ENCODE measurements at places on chromosomes 6 and 20. TPM values are rescaled to one million over a fixed set of nuclear protein-coding genes. Genes with fewer than 3 reads are reported as not detected.

GRCh38 chr6:124355146-124355545 is 551.5 kb downstream of the NKAIN2 start:
- H3K27me3 ChIP-seq, result no peaks in the 10 kb centered on the region
- no peaks in the 10 kb centered on the region for H3K36me3 ChIP-seq
- H3K4me1 ChIP-seq, result no peaks in the 10 kb centered on the region
- no peak overlapping the region for H3K27ac ChIP-seq
- H3K4me3 ChIP-seq, result no peak overlapping the region

- no peaks in the 10 kb centered on the region for H3K27me3 ChIP-seq
- peaks cover 10% of the 10 kb centered on the region for H3K4me1 ChIP-seq
- peaks cover 54% of the 10 kb centered on the region for H3K36me3 ChIP-seq
These were observed 390.4 kb downstream of the SYNE1 start for GRCh38 chr6:152246554-152247337.

GRCh38 chr20:34377072-34377847 is 14.2 kb downstream of the ITCH start:
- no peak overlapping the region for H3K4me3 ChIP-seq
- no peaks in the 10 kb centered on the region for H3K27me3 ChIP-seq
- H3K27ac ChIP-seq, result no peak overlapping the region
- no peak for DNase-seq
- peaks cover 31% of the 10 kb centered on the region for H3K36me3 ChIP-seq

DNA sequence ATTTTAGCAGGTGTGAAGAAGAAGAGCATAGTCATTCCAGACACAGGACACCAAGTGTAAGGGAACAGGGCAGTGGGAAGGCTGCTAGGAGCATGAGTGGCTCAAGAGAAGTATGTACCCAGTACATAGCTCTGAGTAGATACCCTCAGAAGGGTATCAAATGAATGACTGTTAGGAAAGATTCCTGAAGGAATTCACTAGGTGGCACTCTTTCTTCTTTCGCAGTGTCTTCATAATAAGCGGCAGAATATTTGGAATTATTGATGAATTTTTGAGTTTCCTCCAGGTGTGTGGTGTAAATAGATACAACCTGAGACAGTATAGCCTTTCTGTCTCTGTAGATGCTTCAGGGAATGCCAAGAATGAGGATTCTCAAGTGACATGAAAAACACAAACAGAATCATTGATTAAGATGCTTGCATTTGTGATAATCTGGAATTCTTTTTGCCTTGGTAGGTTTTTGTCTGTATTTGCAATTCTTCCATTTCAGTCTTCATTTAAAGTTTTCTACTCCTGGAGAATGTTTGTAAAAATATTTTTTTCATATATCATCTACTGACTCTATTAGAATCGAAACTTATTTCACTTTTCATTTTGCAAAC is 264.3 kb upstream of the RIMS1 start:
- no peaks in the 10 kb centered on the region for H3K4me1 ChIP-seq
- no peaks in the 10 kb centered on the region for H3K36me3 ChIP-seq
- H3K27me3 ChIP-seq, result no peaks in the 10 kb centered on the region
- H3K27ac ChIP-seq, result no peak overlapping the region
- no peak overlapping the region for H3K4me3 ChIP-seq

TRAPPC3L gene
- 0.64 TPM for total RNA-seq

IL17F gene
- total RNA-seq, result not detected

- no peaks in the 10 kb centered on the region for H3K27me3 ChIP-seq
- H3K4me1 ChIP-seq, result no peaks in the 10 kb centered on the region
- no peak overlapping the region for H3K27ac ChIP-seq
- no peak for DNase-seq
These were observed 23.6 kb upstream of the NKAIN2 start for GRCh38 chr6:123780021-123780420.

NRSN2 gene
- 19.9 TPM for total RNA-seq

LY6G6C gene
- not detected for total RNA-seq

GRCh38 chr20:48141660-48142515 is 356.6 kb upstream of the SULF2 start:
- H3K4me1 ChIP-seq, result no peaks in the 10 kb centered on the region
- no peak overlapping the region for H3K27ac ChIP-seq
- H3K36me3 ChIP-seq, result no peaks in the 10 kb centered on the region
- no peak overlapping the region for H3K4me3 ChIP-seq
- no peaks in the 10 kb centered on the region for H3K27me3 ChIP-seq

DNA sequence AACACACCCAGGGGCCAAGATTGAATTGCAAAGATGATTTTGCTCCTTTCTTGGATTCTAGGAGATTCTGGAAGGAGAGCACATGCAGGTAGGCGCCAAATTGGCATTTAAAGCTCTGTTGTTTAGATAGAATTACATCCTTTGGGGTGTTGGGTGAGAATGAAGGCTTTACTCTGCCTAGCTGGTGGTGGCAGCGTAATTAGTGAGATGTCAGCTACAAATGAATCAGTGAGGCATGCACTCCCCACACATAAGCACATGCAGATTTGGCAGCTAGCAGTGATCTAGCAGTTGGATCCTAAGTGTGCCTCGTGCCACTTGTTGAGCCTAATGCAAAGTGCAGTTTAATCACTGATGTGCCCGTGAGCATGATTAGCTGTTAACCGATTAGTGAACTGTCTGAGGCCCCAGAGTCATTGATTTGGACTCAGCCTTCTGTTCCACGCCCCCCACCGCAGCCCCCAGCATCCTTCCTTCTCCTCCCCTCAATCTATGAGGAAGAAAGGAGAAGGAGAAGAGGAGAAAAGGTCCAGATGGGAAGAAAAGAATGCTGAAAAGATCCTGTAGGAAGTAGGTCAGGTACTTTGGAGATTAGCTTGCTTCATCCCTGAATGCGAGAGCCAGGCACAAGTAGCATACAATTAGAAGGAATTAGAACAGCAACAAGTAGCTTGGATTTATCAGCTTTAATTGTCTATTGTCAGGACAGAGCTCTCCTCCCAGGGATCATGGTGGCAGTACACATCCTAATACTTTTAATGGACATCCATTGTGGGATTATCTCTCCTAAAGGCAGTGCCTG is 6.0 kb upstream of the PRDM1 start:
- no peak for DNase-seq
- no peaks in the 10 kb centered on the region for H3K36me3 ChIP-seq
- H3K27ac ChIP-seq, result no peak overlapping the region
- no peaks in the 10 kb centered on the region for H3K4me1 ChIP-seq
- no peak overlapping the region for H3K4me3 ChIP-seq

HAO1 gene
- not detected for total RNA-seq

DNA sequence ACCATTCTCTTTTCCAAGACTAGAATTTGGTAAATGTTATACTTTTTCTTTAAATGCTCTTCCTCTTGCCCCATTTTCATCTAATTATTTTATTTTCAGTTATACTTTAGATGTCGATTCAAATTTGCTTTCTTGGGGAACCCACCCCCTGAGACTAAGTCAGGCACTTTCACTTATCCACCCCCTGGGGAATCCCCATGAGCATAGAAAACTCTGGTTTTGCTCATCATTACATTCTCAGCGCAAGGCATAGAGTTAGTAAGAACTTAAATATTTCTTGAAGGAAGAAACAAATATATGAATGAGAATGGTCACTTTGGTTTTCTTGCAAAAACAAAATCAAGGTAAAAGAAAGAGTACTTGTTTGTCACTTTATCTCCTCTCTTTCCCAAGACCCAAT is 25.1 kb upstream of the HSF2 start:
- no peaks in the 10 kb centered on the region for H3K36me3 ChIP-seq
- no peaks in the 10 kb centered on the region for H3K27me3 ChIP-seq
- H3K4me1 ChIP-seq, result no peaks in the 10 kb centered on the region
- no peak overlapping the region for H3K4me3 ChIP-seq

- H3K27ac ChIP-seq, result peak overlapping the region; percentile 77
- no peak for DNase-seq
- no peak overlapping the region for H3K4me3 ChIP-seq
- peaks cover 24% of the 10 kb centered on the region for H3K4me1 ChIP-seq
These were observed 52.6 kb upstream of the NAA20 start for GRCh38 chr20:19964289-19965265.

GRCh38 chr6:4449409-4449808 is 314.0 kb upstream of the ECI2 start:
- H3K36me3 ChIP-seq, result no peaks in the 10 kb centered on the region
- H3K4me1 ChIP-seq, result no peaks in the 10 kb centered on the region
- no peaks in the 10 kb centered on the region for H3K27me3 ChIP-seq
- H3K4me3 ChIP-seq, result no peak overlapping the region

GRCh38 chr6:80792151-80792550 is 685.7 kb downstream of the BCKDHB start:
- no peaks in the 10 kb centered on the region for H3K27me3 ChIP-seq
- H3K4me1 ChIP-seq, result no peaks in the 10 kb centered on the region
- H3K36me3 ChIP-seq, result no peaks in the 10 kb centered on the region

ELOVL4 gene
- total RNA-seq, result 0.17 TPM

TRIM15 gene
- total RNA-seq, result not detected

DNA sequence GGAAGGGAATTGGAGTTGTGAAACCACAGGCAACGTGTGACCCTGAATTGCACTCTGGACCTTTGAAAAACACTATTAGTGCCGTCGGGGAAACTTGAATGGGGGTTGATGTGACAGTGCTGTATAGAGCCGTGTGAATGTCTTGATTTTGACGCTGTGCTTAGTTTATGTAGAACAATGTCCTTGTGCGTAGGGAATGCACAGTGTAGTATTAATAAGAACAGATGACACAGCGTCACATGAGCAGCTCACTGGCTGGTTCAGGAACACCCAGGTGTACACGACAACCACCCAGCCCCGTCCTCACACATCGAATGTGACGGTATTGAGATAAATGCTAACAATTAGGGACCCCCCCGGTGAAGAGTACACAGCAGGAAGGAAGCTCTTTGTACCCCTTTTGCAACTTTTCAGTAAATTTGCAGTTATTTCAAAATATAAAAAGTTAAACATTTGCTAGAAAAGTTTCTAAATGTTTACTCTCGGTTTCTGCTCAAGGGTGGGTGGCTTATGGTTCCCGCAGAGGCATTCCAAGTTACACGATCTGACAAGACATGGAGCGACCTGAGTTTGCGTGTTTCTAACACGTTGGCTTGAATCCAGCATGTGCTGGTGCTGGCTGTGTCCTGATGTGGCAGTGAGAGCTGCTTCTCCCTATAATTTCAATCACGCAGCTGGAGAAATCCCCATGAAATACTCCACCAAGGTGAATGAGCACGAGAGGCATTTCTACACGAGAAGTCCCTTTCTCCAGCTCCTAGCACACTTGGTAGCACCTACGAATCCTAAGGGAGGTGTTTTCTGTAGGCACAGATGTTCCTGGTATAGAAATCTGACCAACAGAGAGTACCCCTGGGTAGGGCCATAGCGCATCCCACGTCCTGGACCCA is 208.0 kb upstream of the EXOC2 start:
- H3K36me3 ChIP-seq, result no peaks in the 10 kb centered on the region
- H3K27ac ChIP-seq, result no peak overlapping the region
- H3K27me3 ChIP-seq, result no peaks in the 10 kb centered on the region

- DNase-seq, result no peak
- H3K4me3 ChIP-seq, result no peak overlapping the region
- no peaks in the 10 kb centered on the region for H3K4me1 ChIP-seq
- no peak overlapping the region for H3K27ac ChIP-seq
- H3K36me3 ChIP-seq, result no peaks in the 10 kb centered on the region
- no peaks in the 10 kb centered on the region for H3K27me3 ChIP-seq
These were observed 6.0 kb upstream of the BPIFA1 start for GRCh38 chr20:33229843-33230242.

DNA sequence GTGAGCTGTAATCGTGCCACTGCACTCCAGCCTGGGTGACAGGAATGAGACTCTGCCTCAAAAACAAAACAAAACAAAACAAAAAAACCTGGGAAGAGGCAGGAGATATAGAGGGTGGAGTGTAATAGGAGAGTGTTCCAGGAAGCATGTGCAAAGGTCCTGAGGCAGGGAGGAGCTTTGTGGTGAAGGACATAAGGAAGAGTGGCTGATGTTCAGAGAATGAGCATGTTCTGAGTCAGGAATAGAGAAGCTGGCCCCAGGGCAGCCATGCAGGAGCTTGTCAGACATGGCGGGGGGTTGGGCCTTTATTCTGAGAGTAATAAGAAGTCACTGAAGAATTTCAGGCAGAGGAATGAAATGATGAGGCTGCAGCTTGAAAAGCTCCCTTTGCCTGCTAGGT is 337.0 kb downstream of the CDH26 start:
- no peaks in the 10 kb centered on the region for H3K4me1 ChIP-seq
- no peak overlapping the region for H3K27ac ChIP-seq
- no peak overlapping the region for H3K4me3 ChIP-seq
- H3K36me3 ChIP-seq, result no peaks in the 10 kb centered on the region
- H3K27me3 ChIP-seq, result no peaks in the 10 kb centered on the region

ARMC2 gene
- total RNA-seq, result 5.8 TPM

GRCh38 chr6:31597006-31597405 is 4.2 kb upstream of the NCR3 start:
- no peak overlapping the region for H3K27ac ChIP-seq
- H3K36me3 ChIP-seq, result no peaks in the 10 kb centered on the region
- no peak for DNase-seq
- no peaks in the 10 kb centered on the region for H3K4me1 ChIP-seq
- no peaks in the 10 kb centered on the region for H3K27me3 ChIP-seq

- peaks cover 69% of the 10 kb centered on the region for H3K36me3 ChIP-seq
- H3K27ac ChIP-seq, result no peak overlapping the region
- peaks cover 24% of the 10 kb centered on the region for H3K4me1 ChIP-seq
- no peak overlapping the region for H3K4me3 ChIP-seq
- no peak for DNase-seq
These were observed 34.6 kb downstream of the JAG1 start for GRCh38 chr20:10639077-10639736.

C6orf52 gene
- total RNA-seq, result not detected

EYS gene
- total RNA-seq, result not detected

POPDC3 gene
- total RNA-seq, result 1.9 TPM

MAS1L gene
- total RNA-seq, result 0.64 TPM

GRCh38 chr6:155313602-155314091 is 637 bp downstream of the TFB1M start:
- H3K4me1 ChIP-seq, result peaks cover 9% of the 10 kb centered on the region
- H3K27ac ChIP-seq, result peak overlapping the region; percentile 90
- H3K4me3 ChIP-seq, result peak overlapping the region; percentile 78
- DNase-seq, result no peak

GRCh38 chr6:28124350-28124970 is at the start of gene ZSCAN16:
TSS of gene ZSCAN16 (plus strand) at chr6:28124609. CDS start at chr6:28125444, 835 bp downstream.
- peak within 1 kb of the TSS; percentile 76 for H3K4me3 ChIP-seq
- peaks cover 23% of the 10 kb centered on the region for H3K36me3 ChIP-seq
- peak; percentile 92 for DNase-seq
- H3K4me1 ChIP-seq, result peaks cover 14% of the 10 kb centered on the region
- H3K27me3 ChIP-seq, result no peaks in the 10 kb centered on the region

OR2B6 gene
- total RNA-seq, result not detected

- no peaks in the 10 kb centered on the region for H3K4me1 ChIP-seq
- no peak overlapping the region for H3K27ac ChIP-seq
- no peak for DNase-seq
- no peaks in the 10 kb centered on the region for H3K36me3 ChIP-seq
- no peak overlapping the region for H3K4me3 ChIP-seq
- no peaks in the 10 kb centered on the region for H3K27me3 ChIP-seq
These were observed 221.8 kb downstream of the KIF16B start for GRCh38 chr20:16351415-16351814.

DEFB132 gene
- total RNA-seq, result not detected

CASS4 gene
- 40.2 TPM for total RNA-seq

BEND3 gene
- 3.8 TPM for total RNA-seq

NOX3 gene
- not detected for total RNA-seq

NRSN1 gene
- total RNA-seq, result not detected

GRCh38 chr6:24257282-24257681 is 100.6 kb downstream of the DCDC2 start:
- no peaks in the 10 kb centered on the region for H3K27me3 ChIP-seq
- no peak overlapping the region for H3K27ac ChIP-seq
- H3K4me3 ChIP-seq, result no peak overlapping the region

GRCh38 chr6:100453701-100454521 is 10.8 kb downstream of the SIM1 start:
- H3K4me1 ChIP-seq, result no peaks in the 10 kb centered on the region
- H3K4me3 ChIP-seq, result no peak overlapping the region
- H3K27ac ChIP-seq, result no peak overlapping the region
- DNase-seq, result no peak

GRCh38 chr6:108133594-108134179 is 32.1 kb upstream of the NR2E1 start:
- peak overlapping the region; percentile 65 for H3K27ac ChIP-seq
- DNase-seq, result peak; percentile 81
- H3K4me1 ChIP-seq, result peaks cover 9% of the 10 kb centered on the region

HLA-G gene
- 1.6 TPM for total RNA-seq

All from upper lobe of right lung (tissue), 1 donor.